ENCODE measurements at places on chromosomes 5 and 9.

DNA sequence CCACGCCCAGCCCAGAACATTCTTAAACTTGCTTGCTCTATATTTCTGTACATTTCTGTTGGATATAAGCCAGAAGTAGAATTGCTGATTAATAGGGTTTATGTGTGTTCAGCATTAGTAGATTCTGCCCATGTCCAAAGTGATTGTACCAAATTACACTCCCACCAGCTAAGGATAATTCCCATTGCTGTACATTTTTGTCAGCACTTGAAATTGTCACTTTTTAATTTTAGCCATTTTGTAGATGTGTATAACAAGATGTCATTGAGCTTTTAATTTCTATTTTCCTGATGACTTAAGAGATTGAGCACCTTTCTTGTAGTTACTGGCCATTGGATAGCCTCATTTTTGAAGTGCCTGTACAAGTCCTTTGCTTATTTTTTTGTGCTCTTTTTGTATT lies 46.4 kb downstream of the AQP7 start:
- no peak for DNase-seq

- DNase-seq, result peak; percentile 93
These were observed at the start of gene IL11RA for GRCh38 chr9:34651876-34652601. Gene IL11RA, plus strand, starts transcription at chr9:34652185. Its CDS starts 3,033 bp downstream, at chr9:34655218.

- no peak for DNase-seq
These were observed 171.1 kb downstream of the DOCK2 start for GRCh38 chr5:169808118-169808581.

DNA sequence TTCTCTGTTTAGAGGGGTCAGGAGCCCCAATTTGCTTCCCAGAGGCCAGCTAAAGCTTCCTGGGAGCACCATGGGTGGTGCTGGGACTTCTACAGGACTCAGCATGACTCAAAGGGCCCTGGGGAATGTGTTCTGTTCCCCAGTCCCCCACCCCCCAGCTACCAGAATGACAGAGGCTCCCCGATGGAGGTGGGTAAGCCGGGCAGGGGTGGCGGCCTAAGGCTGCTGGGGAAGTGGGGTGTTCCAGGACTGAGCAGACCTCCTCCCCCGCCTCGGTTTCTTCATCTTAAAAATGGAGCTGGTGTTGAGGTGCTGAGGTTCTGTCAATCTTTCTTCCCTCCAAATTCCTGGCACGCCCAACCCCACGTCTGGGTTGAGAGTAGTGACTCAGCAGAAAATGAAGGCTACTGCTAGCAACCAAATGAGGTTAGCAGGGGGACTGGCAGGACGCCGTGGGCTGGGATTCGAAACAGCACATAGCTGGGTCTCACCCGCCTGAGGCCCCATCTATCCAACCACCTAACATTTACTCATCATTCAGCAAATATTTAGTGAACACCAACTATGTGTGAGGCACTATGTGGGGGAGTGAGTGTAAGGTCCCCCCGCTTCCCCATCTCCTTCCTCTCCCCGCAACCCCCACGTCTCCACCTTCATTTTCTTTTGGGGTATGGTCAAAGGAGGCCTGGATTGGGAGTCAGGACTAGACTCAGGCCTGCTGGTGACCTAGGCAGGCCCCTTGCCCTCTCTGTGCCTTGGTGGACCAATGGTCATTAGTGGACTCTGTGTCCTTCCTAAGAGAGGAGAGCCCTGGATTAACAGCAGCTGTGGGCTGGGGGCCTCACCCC lies 50.2 kb downstream of the C9orf50 start:
- no peak for DNase-seq

Data from Right ventricle myocardium inferior (tissue), 1 donor.